Activated T-helper 2 cell treated with anti-CD3 and anti-CD28 coated beads, Interferon-gamma antibody, Interleukin-2, Interleukin-4, amounts not matched to agents 10 μg/mL and 5 μg/mL and 100 μg/mL, durations not matched to agents 14 hours and 24 hours and 36 hours (primary cell): ENCODE measurements at places on chromosomes 5 and 9.

DNA sequence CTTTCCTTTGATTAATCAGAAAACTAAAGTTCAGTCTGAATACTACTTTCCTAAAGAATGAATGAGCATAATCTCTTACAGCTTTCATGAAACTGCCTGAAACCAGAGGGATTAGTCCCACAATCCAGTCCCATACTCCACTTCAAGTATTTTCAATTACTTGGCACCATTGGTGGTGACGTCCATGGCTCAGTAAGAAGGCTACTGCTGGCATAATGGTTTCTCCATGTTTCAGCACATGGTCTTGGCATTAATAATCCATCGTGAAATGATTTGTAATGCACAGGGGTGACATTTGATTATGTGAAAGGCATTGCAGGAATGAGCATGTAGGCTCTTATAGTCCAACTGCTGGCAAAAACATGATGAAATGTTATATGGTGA is 23.4 kb downstream of the LIX1 start:
- no peak for DNase-seq

DNA sequence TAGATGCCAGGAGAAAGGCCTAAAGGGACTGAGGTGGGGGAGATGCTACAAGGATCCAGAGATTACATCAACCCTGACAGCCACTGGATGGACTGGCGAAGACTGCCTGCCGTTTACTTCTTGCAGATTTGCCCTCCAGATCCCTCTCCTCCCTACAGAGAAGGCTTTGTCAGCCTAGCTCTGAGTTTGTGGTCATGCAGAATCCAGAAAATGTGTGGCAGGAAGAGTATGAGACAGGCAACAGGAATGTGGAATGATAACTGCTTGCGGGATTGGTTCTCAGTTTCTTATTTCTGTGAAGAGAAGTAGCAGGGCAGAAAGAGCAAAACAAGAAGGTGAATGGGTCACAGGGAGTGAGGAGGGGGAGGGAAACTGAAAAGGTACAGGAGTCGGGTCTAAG is 129.6 kb downstream of the TLE1 start:
- DNase-seq, result no peak

DNA sequence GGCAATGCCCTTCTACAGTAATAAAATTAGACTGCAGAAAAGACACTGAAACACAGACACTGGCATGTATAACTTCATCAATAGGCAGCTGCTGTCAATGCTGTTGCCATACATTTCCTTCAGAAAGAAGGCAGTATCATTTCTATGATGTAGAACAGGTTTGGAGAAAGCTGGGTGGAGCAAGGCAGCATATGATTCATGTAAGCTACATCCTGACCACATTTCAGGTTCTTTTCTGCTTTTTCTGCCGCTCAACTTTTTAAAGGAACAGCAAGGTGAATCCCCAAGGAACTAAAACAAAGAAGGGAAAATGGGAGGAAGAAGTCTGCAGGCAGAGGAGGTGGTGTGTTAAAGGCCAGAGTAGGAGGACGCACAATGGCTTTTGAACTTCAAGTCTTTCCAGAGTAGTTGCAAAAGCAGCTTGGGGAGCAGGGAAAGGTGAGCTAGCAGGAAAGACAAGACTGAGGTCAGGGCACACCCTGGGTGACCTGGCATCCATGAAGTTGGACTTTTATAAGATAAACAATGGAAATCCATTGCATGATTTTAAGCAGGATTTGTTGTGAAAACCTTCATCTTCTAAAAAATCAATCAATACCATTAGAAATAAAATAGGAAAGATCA is 142.1 kb downstream of the MED10 start:
- no peak for DNase-seq

DNA sequence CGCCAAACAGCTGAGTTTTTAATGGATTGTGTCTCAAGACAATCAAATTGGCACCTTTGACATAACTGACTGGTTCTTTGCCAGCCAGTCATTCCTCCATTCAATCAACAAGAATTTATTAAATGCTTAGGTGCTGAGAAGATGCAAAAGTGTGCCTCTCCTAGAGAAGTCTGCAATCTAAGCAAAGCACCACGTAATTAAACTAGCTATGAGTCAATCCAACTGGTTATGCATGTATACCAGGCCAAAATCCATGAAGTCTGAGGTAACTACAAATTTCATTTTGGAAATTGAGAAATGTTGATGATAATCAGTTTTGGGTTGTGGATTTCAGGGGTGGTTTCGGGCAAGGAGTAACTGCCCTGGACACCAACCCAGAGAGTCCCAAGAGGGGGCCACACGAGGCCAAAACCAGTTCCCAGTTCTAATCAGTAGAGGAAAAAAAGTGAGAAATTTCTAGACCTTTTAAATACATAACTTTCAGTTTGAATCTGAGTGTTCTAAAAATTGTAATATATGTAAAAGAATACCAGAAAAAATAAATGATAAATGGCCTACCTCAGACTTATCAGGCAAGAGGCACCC is 92.6 kb downstream of the EFNA5 start:
- no peak for DNase-seq

DNA sequence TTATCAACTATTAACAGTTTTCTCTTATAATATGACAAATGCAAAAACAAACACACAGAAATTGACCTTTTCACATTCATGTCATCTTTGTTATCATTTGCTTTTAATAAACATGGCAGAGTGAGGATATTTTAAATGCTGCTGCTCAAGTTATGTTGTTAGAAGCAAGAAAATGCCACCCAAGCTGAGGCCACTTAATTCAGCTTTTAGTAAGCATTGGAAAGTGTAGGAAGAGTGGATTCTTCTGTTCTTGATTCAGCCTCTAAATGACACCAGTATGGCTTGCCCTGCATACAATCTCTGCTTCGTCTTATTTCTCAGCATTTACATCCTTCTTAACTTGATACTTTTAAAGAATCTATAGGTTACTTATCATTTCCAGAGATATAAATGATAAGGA is 420.4 kb upstream of the POU5F2 start:
- DNase-seq, result no peak

DNA sequence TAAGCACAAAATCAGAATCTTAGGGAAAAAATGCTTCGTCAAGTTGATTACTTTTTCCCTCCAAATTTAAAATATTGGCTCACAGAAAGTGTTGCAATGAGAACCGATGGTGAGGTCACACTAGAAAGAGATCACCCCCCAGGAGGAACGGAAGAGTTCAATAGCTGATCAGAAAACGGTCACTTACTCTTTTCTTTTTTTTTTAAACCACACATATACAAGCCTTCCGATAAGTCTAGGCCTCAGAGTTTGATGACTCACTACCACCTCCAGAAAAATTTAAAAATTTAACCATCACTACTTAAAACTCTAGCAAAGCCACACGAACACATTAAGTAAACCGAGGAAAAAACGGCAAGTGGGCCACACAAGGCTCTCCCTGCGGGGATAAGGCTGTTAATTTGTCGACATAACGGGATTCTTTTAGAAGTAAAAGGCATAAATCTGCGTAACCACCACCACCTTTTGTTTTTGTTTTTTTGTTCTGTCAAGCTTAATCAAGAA is 1.2 kb downstream of the SURF4 start:
- DNase-seq, result no peak

DNA sequence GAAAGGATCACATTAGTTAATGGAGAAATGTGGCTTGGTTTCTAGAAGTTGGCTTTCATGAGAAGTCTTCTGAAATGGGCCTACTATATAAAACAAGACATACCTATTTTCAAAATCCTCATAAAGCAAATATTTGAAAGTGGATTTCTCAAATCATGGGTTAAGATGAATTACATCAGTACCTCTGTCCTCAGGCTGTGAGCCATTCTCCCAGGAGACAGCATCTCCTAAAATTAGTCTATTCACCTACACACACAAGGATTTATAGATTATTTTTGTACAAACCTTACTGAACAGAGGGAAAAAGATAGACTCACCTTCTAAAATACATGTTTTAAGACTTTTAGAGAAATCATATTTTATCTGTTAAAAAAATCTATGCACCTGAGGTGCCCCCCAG is 32.1 kb upstream of the SPOCK1 start:
- no peak for DNase-seq

GRCh38 chr5:32096891-32097595 is 77.1 kb downstream of the GOLPH3 start:
- no peak for DNase-seq

GRCh38 chr5:133344266-133344665 is 268.1 kb downstream of the FSTL4 start:
- no peak for DNase-seq

DNA sequence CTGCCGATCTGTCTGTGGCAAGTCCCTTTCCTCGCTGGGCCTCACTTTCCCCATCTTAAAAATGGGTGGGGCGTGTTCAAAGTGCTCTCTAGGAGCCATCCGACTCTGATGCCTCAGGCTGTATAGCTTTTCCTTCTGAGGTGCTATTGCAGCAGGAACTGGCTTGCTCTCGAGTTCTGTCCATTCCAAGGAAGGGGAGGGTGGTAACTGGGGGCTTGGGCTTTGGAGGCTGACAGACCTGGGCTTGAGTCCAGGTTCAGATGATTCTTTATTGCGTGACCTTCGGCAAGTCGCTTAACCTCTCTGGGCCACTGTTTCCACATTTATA is 139.5 kb downstream of the RGS3 start:
- no peak for DNase-seq

GRCh38 chr5:39520232-39520572 is 95.4 kb upstream of the DAB2 start:
- no peak for DNase-seq

- no peak for DNase-seq
These were observed 91.9 kb upstream of the RASEF start for GRCh38 chr9:83154821-83155220.

- DNase-seq, result no peak
These were observed 45.2 kb downstream of the CYSTM1 start for GRCh38 chr5:140220032-140220697.

DNA sequence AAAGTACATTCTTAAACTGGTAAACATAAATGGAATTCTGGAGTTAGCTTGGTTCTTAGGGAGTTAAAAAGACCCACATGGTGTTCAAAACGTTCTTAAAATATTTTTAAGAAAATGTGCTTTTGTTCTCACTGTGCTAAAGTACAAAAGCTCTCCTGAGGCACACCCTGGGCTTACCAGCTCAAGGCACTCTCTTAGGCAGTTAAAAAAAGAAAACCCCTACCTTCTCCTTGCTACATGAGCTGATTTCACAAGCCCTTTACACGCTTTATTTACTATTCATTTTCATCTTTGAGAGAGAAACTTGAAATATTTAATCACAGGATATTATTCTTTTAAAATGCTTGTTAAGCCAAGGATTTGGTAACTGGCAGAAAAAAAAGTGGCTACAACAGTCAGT is 723.3 kb upstream of the GRAMD2B start:
- DNase-seq, result no peak

DNA sequence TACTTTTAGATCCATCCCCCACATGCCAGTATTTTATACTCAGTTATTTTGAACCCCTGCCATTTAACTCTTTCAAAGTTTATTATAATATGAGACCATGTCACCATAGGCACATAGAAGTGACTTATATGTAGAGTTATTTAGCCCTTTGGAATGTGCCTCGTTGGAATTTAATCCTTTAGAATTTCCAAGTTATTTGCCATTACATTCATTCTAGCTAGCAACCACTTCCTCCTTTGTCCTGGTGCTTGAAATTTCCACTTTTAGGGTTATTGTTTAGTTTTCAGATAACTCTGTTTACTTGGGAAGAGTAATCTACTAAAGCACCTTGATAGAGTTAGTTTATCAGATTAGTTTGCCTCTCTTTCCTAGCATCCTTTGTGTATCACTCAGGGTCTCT is 82.8 kb upstream of the TLE1 start:
- no peak for DNase-seq

DNA sequence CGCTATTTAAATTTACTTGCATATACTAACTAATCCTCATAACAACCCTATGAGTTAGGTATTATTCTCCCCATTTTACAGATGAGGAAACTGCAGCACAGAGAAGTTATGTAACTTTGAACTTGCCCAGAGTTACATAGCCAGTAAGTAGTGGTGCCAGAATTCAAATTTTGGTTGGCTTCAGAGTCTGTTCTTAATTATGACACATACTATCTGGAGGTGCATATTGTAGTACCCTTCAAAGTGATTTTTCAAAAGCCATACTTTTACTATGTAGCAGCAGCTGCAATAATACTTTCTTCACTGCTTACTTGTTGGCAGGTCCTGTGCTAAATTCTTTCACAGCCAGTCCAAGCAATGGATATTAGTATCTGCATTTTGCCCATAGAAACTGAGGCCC is 16.4 kb downstream of the MAN2A1 start:
- DNase-seq, result no peak

GRCh38 chr9:23702311-23702922 is 123.6 kb downstream of the ELAVL2 start:
- no peak for DNase-seq

- DNase-seq, result no peak
These were observed 443.3 kb downstream of the DNAH5 start for GRCh38 chr5:13501176-13501575.

DNA sequence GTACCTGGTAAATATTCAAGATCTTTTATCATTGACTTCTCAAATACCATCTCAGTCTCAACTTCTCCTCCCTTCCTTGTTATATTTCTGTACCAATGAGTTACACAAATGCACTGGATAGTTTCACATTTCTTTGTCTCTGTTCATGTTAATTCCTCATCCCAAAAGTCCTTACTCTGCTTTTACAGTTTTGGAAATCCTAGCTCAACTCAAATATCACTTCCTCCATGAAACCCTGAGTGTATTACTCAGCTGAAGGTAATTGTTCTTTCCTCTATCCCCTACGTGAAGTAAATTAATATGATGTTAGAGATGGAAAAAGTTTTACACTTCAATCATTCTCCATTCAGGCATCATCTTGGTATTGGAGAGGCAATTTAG is 241.5 kb downstream of the TLE4 start:
- no peak for DNase-seq

DNA sequence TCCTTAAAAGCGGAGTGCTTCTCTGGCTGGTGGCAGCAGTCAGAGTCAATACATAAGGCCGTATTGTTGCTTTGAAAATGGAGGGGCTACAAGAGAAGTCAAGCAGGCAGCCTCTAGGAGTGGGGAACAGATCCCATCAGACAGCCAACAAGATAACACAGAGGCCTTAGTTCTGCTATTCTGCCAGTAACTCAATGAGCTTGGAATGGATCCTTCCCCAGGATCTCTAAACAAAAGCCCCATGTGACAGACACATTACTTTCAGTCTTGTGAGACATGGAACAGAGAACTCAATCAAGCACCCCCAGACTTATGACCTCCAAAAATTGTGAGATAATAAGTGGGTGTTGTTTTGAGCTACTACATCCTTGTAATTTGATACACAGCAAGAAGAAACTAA is 158.6 kb downstream of the RFX3 start:
- DNase-seq, result no peak

GRCh38 chr9:87611776-87612175 is 114.1 kb downstream of the DAPK1 start:
- no peak for DNase-seq

DNA sequence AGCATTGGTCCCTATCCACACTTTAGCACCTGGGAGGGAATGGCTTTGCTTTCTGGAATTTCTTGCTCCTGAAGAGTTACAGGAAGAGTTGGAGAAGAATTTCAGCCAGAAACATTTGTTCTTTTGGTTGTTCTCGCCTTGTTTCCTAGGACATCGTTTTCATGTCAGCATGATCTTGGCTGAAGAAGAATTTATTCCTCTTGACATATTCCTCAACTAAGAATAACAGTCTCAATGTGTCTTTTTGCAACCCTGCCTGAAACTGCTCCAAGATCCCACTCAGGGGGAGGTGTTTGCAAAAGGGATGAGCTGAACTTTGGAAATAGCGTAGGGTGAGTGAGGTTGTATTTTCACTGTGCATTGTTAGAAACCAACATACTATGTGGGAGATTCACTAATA is 26.1 kb downstream of the MAMDC2 start:
- no peak for DNase-seq

GRCh38 chr5:168654211-168654721 is 75.1 kb upstream of the PANK3 start:
- no peak for DNase-seq

GRCh38 chr5:135442431-135443160 is 4.6 kb downstream of the DCANP1 start:
- no peak for DNase-seq
